Hematopoietic multipotent progenitor cell treated with erythropoietin and hydrocortisone succinate and interleukin-3 and kit ligand, for 15 days (in vitro differentiated cells): ENCODE measurements at places on chromosomes 6 and 20.

DNA sequence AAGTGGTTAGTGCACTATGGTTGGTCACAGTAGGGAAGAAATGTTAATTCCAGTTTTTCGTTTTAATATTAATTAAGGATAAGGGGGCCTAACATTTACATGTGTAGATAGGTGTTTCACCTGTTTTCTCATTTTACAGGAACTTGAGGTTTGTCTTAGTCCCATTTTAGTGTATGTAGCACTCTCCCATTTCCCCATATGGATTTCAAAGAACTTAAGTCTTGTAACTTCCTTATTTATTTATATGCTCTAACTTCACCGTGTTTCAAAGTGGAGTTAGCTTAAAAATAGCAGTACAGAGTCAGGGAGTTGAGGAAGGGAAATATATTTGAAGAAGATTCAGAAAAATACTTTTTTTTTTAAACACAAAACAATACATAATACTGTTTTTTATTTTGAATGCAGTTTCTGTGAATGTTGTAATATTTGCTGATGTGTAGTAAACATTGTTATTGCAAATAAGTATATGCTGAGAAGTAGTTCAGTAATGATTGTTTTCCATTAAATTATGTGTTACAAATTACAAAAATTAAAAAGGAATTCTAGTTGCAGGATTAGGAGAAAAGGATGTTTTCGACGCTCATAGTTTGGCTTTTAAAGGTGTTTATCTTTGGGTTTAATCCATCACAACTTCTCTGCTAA is 3.5 kb downstream of the SCAF8 start:
- no peak for DNase-seq

DNA sequence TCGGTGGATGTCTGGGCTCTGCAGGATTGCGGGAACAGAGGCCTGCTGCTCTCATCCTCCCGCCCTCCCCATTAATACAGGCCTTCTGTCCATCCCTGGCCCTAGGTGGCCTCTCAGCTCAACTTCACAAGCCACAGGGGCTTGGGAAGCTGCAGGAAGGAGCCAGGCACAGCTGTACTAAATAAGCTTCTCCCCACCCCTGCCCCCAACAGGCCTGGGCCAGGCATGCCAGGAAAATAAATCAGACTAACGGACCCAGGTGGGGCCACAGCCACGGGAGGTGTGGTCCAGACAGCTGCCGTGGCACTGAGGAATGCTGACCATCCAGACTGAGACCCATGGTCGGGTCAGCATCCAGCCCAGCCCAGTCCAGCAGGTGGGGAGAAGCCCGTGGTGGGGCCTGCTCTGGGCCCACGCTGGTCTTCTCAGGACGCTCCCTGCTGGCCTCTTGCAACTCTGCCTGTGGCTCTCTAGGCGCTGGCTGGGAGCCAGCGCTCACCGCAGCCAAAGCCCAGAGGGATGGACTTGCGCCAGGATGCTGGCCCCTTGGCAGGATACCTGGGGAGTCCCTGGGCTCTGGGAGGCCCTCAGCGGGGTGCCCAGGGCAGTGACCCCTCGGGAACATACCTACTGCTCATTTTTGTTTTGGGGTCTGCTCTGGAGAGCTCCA is 8.6 kb upstream of the YTHDF1 start:
- DNase-seq = no peak

DNA sequence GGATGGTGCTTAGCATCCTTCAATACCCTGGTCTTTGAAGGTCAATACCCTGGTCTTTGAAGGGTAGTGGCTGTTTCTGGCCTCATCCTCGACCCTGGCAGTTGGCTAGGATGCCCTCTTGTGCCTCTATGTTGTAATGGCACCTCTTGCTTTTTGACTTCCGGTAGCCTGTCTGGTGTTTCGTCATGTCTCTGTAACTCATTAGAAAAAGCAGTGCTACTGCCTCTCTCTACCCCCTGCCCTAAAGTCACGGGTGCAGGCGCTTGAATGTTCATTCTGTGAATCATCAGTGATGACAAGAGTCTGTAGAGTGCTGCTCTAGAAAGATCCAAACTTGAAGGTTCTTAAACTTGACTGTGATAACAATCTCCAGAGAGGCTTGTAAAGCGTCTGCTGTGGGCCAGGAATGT is 28.3 kb downstream of the RSPO4 start:
- DNase-seq = peak; percentile 42

DNA sequence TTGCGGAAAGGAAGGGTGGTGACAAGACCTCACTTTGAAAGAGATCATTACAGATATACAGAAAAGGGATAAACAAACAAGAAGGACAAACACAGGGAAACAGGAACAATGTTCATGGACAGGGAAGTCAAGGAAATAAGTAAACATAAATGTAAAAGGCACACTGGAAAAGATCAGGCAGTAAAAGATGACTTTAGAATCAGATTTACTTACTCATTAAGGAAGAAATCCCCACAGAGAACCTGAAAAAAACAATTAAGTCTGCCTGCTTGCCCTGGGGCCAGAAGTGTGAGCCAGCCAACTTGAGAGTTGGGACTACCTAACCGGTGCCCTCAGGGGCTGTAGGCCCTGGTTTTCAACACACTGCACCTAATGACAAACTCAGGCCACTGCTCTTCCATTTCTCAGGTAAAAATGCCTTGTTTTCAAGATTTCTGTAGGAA is 1.7 kb downstream of the APMAP start:
- DNase-seq = no peak

- no peak for DNase-seq
Measured at GRCh38 chr6:110020888-110021287, 42.8 kb downstream of the GPR6 start.

DNA sequence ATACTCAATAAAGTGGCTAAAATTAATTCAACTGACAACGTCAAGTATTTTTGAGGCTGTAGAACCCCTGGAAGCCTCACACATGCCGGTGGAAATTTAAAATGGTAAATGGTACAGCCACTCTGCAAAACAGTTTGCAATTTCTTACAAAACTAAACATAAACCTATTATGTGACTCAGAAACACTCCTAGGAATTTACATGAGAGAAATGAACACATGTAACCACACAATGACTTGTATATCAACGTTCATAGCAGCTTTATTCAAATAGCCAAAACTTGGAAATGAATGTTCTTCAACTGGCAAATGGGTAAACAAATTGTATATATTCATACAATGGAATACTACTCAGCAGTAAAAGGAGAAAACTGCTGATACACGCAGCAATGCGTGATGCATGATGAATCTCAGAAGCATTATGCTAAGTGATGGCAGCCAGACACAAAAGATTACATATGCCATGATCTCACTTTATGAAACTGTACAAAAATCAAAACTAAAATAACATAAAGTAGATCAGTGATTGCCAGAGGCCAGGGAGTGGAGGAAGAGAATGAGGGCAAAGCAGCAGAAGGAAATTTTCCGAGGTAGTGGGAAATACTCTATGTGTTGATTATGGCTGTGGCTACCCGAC is 112.5 kb downstream of the FAM50B start:
- DNase-seq = no peak

DNA sequence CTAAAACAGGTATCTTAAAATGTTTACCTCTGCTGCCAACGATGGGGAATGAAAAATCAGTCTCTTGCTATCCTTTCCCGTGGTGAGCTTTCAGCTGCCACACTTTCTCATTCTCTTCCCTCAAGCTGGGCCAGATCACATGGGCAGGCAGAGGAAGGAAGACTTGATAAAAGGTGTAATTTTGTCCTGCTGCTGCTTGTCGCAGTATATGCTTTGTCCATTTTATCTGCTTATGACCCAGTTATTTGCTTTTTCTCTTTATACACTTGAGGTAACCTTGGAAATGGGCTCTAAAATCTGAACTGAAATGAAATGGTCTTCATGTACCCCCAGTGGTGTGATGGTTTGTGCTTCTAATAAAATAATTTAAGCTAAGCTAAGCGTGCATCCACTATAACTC is 695.9 kb upstream of the FLRT3 start:
- no peak for DNase-seq

GRCh38 chr6:14987490-14987889 is 258.4 kb upstream of the JARID2 start:
- DNase-seq = no peak

- no peak for DNase-seq
Measured at GRCh38 chr6:125818225-125818657, 27.5 kb downstream of the NCOA7 start.

DNA sequence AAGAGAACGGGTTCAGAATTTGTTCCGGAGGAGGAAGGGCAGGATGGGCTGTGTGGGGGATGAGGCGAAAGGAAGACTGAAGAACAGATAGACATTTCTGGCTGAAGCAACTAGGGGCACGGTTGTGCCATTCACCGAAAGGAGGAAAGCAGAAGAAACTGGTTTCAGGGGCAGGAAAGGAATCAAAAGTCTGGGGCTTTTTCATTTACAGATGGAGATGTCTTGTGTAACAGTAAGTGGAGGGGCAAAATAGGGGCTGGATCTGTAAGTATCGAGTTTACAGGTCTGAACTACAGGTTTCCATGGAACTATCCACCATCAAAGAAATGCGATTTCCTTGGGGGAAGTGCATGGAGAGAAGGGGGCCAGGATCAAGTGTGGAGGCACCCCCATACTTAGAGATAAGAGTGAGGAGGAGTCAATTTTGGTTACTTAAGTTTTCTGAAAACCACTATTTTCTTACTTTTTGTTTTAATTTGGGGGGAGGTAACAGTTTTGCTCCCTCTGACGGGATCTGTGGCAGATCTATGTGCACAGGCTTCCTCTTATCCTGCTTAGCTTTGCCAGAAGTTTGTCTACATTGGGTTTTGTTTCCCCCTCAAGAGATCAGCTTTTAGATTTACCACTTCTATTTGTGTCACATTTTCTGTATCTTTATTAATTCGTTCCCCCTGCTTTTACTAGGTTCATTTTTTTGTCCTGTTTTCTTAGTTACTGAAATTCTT is 120.1 kb downstream of the SLC23A2 start:
- DNase-seq = no peak

- DNase-seq = no peak
Measured at GRCh38 chr20:6595704-6596103, 171.8 kb upstream of the BMP2 start.
